Chondrocyte (in vitro differentiated cells): ENCODE measurements at places on chromosomes 4 and X. TPM values are rescaled to one million over a fixed set of nuclear protein-coding genes. Genes with fewer than 3 reads are reported as not detected.
A peak's percentile ranks its signal among the peaks of the same experiment; 100 is the strongest.

PLXNB3 gene
- 8.5 to 36.3 TPM (median 34.8 TPM) in 3 replicates for total RNA-seq

DCAF4L1 gene
- 0.10 to 0.24 TPM in 2 of 3 replicates, not detected in the other for total RNA-seq

TMPRSS11B gene
- total RNA-seq: not detected in 3 replicates

HS6ST2 gene
- 1.9 to 6.6 TPM (median 2.2 TPM) in 3 replicates for total RNA-seq

DNA sequence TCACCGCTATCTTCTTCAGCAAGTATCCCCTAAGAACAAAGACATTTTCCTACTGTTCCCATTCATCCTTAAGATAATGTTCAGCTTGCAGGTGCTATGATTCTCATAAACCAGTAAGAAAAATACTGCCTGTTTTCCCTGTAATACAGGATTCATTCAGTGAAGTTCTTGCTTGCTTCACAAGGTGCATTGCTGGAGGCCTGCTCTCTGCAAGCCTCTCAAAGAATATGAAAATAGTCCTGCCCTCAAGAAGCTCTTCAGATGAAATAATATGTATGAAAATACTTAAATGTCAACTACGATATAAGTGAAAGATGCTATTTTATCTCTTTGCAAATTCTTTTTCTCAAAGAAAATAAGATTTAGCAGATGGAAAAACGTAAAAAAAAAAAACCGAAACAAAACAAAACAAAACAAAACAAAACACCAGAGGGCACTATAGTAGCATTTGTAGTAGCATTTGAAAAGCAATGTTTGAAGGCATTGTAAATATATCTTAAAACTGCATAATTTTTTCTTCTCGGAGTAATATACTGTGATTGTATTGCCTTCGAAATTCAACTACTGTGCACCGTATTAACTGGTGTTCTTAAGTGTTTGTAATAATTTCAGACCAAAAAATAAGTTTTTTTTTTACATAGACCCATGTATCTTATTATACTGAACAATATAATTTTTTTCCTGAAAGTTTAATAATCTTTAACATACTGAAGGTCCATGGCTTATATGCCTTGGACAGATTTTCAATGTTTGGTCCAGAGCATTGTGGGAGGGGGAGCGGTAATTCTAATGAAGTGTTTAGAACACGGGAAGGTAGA, 26.0 kb downstream of the ADH4 start:
- no peak overlapping the region for H3K4me3 ChIP-seq
- H3K27me3 ChIP-seq: no peaks in the 10 kb centered on the region
- DNase-seq: no peak

- H3K4me3 ChIP-seq: no peak overlapping the region
- no peak overlapping the region for H3K27ac ChIP-seq
- H3K36me3 ChIP-seq: no peaks in the 10 kb centered on the region
- no peak for DNase-seq
Measured at GRCh38 chr4:67288964-67289363, 256.3 kb downstream of the CENPC start.

DNA sequence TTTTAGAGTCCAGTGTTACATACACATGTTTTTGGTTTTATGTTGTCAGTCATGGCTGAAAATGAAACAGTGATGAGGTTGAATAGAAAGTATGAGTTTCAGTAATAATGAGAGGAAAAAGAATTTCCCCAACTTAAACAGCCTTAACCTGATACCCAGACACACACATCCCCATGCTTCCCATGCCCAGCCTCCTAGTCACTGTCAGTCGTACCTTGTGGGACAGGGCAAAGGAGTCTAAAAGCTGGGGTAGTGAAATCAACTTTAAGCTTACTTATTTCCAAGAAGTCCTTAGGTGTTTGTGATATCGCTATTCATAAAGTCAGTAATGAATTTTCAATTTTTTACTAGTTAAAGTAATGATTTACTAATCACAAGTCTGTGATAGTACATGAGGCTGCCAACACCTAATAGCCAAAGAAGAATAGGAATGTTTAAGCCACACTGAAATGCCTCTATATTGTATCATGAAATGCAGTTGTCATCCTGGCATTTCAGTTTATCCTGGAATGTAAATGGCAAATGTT, 24.3 kb upstream of the GPR34 start:
- H3K4me3 ChIP-seq: no peak overlapping the region
- H3K36me3 ChIP-seq: no peaks in the 10 kb centered on the region
- H3K27ac ChIP-seq: peak overlapping the region; percentile 88
- no peaks in the 10 kb centered on the region for H3K27me3 ChIP-seq
- DNase-seq: no peak

DNA sequence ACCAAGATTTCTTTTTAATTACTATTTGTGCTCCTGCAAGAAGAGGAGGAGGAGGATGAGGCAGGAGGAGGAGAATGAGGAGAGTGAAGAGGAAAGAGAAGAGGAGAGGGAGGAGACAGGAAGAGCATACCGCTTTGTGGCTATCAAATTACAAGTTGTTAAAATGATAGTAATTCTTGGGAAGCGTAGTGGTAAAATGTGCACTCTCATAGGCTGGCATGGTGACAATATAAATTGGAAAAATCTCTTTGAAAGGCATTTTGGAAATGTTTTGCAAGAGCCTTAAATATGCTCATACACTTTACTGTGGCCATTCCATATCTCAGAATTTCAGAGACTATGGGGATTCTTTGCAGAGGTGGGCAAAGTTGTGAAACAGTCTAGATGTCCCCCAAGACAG, 53.2 kb downstream of the MXRA5 start:
- DNase-seq: no peak
- no peaks in the 10 kb centered on the region for H3K36me3 ChIP-seq
- H3K27me3 ChIP-seq: no peaks in the 10 kb centered on the region
- H3K27ac ChIP-seq: no peak overlapping the region
- H3K4me3 ChIP-seq: no peak overlapping the region

DNA sequence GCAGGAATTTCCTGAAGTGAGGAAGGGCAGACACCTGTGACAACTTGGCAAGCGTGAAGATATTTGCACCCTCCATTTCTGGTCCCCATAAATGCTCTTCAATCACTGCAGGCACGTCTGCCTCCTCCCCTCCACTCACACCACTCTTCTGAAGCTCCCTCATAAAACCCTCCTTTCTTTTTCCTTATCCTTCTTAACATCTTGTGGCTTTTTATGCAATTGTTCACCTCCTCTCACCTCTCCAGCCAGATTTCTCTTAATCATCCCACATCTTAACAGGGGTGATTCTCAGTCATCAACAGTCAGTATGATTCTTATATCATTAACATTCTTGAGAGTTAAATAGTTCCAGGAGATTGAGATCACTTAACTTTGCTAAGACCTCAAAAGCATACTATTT, 277.4 kb downstream of the SPRY1 start:
- peaks cover 10% of the 10 kb centered on the region for H3K4me1 ChIP-seq
- no peak for DNase-seq
- no peaks in the 10 kb centered on the region for H3K27me3 ChIP-seq
- H3K27ac ChIP-seq: no peak overlapping the region
- peaks cover 2% of the 10 kb centered on the region for H3K36me3 ChIP-seq
- no peak overlapping the region for H3K4me3 ChIP-seq

DNA sequence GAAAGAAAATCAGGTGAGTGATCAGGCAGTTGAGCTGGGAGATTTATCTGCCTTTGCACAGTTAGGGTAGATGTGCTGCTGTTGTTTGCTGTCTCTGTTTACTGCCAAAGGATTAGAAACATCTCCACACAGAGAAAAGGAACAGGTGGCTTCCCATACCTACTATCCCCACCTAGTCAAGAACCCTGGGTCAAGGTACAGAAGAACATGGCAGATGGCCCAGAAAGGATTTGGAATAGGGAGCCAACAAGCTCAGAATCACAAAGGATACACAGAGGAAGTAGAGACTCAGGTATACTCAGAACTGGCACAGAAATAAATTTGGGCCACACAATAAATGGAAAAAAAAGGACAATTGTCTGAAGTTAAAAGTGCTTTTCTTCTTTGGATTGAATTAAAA, 64.3 kb downstream of the TIGD2 start:
- H3K4me1 ChIP-seq: peaks cover 16% of the 10 kb centered on the region
- H3K27me3 ChIP-seq: no peaks in the 10 kb centered on the region
- no peak overlapping the region for H3K27ac ChIP-seq
